Fibroblast of lung (primary cell): ENCODE measurements at places on chromosomes 3 and 15. TPM values are rescaled to one million over a fixed set of nuclear protein-coding genes. Genes with fewer than 3 reads are reported as not detected.

FEZF2 gene
- total RNA-seq: not detected in 2 replicates

TUBGCP4 gene
- total RNA-seq: 10.5 and 17.2 TPM in 2 replicates

GPR62 gene
- total RNA-seq: under 0.01 TPM in 2 replicates

DNA sequence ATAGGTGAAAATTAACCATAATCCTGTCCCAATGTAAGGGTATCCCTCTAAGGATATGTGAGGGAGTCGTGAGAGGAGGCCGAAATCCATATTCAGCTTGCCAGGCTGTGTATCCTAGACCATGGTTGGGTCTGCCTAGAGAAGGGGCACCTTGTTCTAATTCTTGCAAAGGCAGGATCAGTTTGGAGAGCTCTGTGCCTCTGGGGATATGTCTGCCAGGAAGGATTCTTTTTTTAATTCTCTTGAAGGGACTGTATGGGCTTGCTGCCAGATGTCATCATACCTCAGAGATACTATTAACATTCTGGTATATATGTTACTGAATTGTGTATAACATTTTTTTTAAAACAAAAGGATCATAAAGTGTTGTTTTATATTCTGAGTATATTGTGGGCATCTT is 2.4 kb downstream of the ATP1B3 start:
- peak overlapping the region; percentile 92 for H3K4me3 ChIP-seq
- H3K36me3 ChIP-seq: no peaks in the 10 kb centered on the region
- no peak overlapping the region for H3K27ac ChIP-seq
- DNase-seq: peak; percentile 53
- H3K4me1 ChIP-seq: peaks cover 4% of the 10 kb centered on the region

- no peaks in the 10 kb centered on the region for H3K4me1 ChIP-seq
- H3K27me3 ChIP-seq: peaks cover 31% of the 10 kb centered on the region
- no peak overlapping the region for H3K27ac ChIP-seq
- peak overlapping the region; percentile 49 for H3K4me3 ChIP-seq
Measured at GRCh38 chr3:28575100-28575745, 226.6 kb upstream of the AZI2 start.

- no peaks in the 10 kb centered on the region for H3K27me3 ChIP-seq
- DNase-seq: no peak
- no peaks in the 10 kb centered on the region for H3K36me3 ChIP-seq
- H3K27ac ChIP-seq: peak overlapping the region; percentile 74
Measured at GRCh38 chr3:100270215-100270583, 9.4 kb downstream of the TBC1D23 start.

GRCh38 chr3:141402476-141403171 is 34.3 kb downstream of the ZBTB38 start:
- H3K4me1 ChIP-seq: peaks cover 40% of the 10 kb centered on the region
- peak overlapping the region; percentile 92 for H3K27ac ChIP-seq
- DNase-seq: peak; percentile 78

DNA sequence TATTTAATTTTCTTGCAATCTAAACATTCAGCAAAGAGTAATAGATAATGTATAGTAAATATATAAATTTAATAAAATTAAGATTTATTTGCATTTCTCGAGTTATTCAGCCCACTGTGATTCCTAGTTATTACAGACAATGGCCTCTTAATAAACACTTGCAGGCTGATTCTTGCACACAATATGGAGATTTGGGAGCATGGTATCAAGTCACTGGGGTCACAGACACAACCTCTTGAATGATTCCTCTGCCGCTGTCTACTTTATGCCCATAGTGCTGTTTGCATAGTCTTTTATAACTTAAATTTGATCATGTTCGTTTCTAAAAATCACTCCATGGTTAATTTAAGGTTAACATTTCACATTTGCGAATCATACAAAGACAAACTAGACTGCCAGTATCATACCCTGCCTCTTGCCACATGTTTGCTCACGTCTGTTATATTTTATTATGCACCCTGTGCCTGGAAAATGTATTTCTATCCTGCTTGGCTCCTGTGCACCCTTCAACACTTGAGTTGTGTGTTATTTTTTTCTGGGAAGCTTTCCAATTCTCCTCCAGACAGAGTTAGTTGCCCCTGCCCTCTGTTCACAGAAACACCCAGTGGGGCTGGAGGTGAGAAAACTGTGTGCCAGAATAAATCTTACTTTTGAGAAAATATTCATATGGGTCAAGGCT is 206.3 kb upstream of the ROBO1 start:
- no peaks in the 10 kb centered on the region for H3K36me3 ChIP-seq
- no peaks in the 10 kb centered on the region for H3K4me1 ChIP-seq
- H3K4me3 ChIP-seq: no peak overlapping the region
- H3K27me3 ChIP-seq: no peaks in the 10 kb centered on the region
- peak; percentile 63 for DNase-seq

- peaks cover 47% of the 10 kb centered on the region for H3K4me1 ChIP-seq
- H3K36me3 ChIP-seq: peaks cover 6% of the 10 kb centered on the region
- H3K27me3 ChIP-seq: no peaks in the 10 kb centered on the region
- no peak overlapping the region for H3K4me3 ChIP-seq
- peak overlapping the region; percentile 92 for H3K27ac ChIP-seq
Measured at GRCh38 chr3:45646051-45646585, 43.1 kb upstream of the SACM1L start.

- H3K36me3 ChIP-seq: no peaks in the 10 kb centered on the region
- no peak for DNase-seq
- no peak overlapping the region for H3K27ac ChIP-seq
- no peak overlapping the region for H3K4me3 ChIP-seq
- H3K4me1 ChIP-seq: no peaks in the 10 kb centered on the region
Measured at GRCh38 chr15:78509726-78510312, 2.4 kb downstream of the HYKK start.

DNA sequence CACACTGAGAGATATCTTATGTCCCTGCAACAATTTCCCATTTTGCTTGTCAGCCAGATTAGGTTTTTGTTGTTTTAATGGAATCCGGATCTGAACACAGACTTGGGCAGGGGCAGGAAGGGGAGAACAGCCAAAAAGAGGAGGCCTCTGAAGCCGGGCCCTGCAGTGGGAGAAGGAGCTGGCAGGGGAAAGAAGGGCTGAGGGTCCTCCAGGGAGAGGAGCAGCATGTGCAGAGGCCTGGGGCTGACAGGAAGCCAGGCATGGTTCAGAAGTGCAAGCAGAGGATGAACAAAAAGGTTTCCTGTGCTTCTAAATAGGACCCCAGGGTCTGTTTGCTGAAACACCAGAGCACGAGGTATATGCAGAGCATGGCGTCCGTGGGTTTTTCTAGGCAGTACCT is 49.1 kb upstream of the POMGNT2 start:
- H3K27me3 ChIP-seq: peaks cover 13% of the 10 kb centered on the region
- H3K27ac ChIP-seq: no peak overlapping the region
- H3K36me3 ChIP-seq: no peaks in the 10 kb centered on the region
- H3K4me3 ChIP-seq: no peak overlapping the region
- no peak for DNase-seq
- peaks cover 11% of the 10 kb centered on the region for H3K4me1 ChIP-seq

DNA sequence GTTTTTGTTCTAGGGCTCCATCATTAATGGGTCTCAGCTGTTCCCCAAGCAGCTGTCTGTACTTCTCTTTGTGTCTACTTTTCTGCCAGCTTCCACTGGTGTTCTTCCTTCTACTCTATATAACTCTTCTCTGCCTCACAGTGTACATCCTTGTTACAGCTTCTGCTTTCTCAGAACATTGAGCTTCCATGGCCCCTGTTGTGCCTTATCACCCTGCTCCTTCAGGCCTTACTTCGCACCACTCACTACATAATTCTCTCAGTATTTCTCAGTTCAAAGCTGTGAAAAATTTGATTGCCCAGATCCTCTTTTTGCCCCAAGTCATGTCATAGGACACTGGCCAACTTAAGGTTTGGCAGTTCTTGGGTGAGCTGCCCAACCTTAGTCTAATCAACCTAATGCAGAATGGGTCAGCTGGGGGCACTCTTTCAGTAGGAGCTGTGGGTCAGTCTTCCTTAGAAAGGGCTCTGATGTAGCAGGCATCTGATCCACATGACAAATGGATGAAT is 28.9 kb downstream of the CSTA start:
- H3K4me1 ChIP-seq: no peaks in the 10 kb centered on the region
- DNase-seq: no peak
- H3K4me3 ChIP-seq: no peak overlapping the region
- no peaks in the 10 kb centered on the region for H3K36me3 ChIP-seq

GRCh38 chr3:131216330-131216729 is 165.2 kb upstream of the NUDT16 start:
- DNase-seq: peak; percentile 8
- H3K4me3 ChIP-seq: no peak overlapping the region
- no peak overlapping the region for H3K27ac ChIP-seq

- no peaks in the 10 kb centered on the region for H3K27me3 ChIP-seq
- no peak overlapping the region for H3K27ac ChIP-seq
- no peak overlapping the region for H3K4me3 ChIP-seq
- no peaks in the 10 kb centered on the region for H3K36me3 ChIP-seq
Measured at GRCh38 chr3:60591267-60591666, 660.0 kb downstream of the FHIT start.

DNA sequence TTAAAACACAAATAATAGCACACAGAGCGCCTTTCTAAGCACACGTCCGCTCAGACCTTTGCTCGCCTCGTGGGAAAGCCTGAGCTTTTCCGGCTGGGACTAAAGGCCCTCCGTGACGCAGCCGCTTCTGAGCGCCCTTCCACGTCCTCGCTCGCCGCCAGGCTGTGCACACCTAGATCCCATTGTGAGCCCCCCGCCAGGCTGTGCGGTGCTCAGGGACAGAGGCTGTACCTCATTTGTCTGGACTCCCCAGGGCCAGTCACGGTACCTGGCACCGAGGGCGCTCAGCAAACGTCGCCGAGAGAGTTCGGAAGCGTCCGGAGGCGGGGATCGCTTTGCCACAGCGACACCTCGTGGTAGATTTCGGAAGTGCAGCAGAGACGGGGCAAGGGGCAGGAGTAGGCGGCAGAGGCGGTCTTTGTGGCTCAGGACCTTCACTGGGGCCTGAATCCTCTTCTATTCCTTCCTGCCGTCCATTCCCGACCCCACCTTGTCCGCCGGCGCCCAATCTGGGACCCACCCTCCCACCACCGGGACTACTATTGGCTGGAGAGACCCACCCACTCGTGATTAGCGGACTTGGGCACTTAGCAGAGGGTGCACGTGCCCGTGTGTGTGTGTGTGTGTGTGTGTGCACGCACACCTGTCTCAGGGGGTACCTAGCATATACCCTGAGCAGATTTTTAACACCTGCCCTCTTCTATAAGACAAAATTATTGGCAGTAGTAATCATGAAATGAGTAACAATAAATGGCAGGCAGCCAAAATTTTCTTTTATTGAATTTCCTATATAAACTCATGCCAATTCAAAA is 65.6 kb downstream of the RHCG start:
- H3K27me3 ChIP-seq: peaks cover 12% of the 10 kb centered on the region
- H3K36me3 ChIP-seq: no peaks in the 10 kb centered on the region
- peak overlapping the region; percentile 50 for H3K4me3 ChIP-seq
- H3K27ac ChIP-seq: no peak overlapping the region
- no peaks in the 10 kb centered on the region for H3K4me1 ChIP-seq

- H3K36me3 ChIP-seq: no peaks in the 10 kb centered on the region
- no peak overlapping the region for H3K27ac ChIP-seq
- no peaks in the 10 kb centered on the region for H3K27me3 ChIP-seq
- H3K4me3 ChIP-seq: no peak overlapping the region
Measured at GRCh38 chr3:12803371-12803770, 6.9 kb downstream of the CAND2 start.

- H3K4me3 ChIP-seq: no peak overlapping the region
- H3K27me3 ChIP-seq: no peaks in the 10 kb centered on the region
- no peak overlapping the region for H3K27ac ChIP-seq
- no peaks in the 10 kb centered on the region for H3K36me3 ChIP-seq
Measured at GRCh38 chr15:75827691-75828090, 15.6 kb upstream of the UBE2Q2 start.

DNA sequence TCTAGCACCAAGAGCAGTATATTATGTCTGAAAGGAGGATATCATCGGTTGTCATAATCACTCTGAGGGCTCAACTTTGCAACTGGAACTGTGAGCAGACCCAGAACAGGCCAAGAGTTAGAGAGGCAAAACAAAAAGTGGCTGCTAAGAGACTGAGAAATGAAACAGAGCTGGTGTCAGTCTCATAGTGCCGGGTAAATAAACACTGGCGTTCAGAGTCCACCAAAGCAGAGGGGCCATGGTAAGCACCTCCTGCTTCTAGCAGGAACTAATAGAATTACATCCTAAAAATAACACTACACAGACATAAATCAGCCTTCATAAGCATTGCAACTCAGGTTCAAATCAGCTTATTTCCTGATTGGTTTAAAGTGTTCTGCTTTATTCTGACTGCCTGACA is 10.3 kb upstream of the IL12A start:
- H3K4me3 ChIP-seq: no peak overlapping the region
- no peak for DNase-seq
- H3K27me3 ChIP-seq: no peaks in the 10 kb centered on the region
- no peak overlapping the region for H3K27ac ChIP-seq
- H3K36me3 ChIP-seq: no peaks in the 10 kb centered on the region

GRCh38 chr3:54882129-54882833 is 45.6 kb downstream of the LRTM1 start:
- H3K4me1 ChIP-seq: peaks cover 4% of the 10 kb centered on the region
- H3K4me3 ChIP-seq: no peak overlapping the region
- H3K27me3 ChIP-seq: no peaks in the 10 kb centered on the region
- no peak overlapping the region for H3K27ac ChIP-seq
- DNase-seq: peak; percentile 99

DNA sequence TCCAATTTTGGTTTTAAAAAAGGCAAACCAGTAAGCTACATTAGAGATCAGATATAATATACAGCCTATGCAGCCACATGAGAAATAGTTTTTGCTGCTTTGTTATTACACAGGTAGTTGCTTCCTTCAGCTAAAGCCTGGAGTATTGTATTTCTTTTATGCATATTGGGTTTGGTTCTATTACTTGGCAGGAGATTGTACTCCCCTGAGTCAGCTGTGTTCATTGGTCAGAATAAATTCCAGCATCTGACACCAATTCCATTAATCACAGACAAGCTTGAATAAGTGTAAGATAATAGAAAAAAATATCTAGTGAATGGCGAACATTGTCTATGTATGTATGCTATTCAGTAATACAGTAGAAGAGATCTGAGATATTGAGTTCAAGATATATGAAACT is 26.1 kb upstream of the ZCWPW2 start:
- peak; percentile 54 for DNase-seq
- no peaks in the 10 kb centered on the region for H3K4me1 ChIP-seq

DNA sequence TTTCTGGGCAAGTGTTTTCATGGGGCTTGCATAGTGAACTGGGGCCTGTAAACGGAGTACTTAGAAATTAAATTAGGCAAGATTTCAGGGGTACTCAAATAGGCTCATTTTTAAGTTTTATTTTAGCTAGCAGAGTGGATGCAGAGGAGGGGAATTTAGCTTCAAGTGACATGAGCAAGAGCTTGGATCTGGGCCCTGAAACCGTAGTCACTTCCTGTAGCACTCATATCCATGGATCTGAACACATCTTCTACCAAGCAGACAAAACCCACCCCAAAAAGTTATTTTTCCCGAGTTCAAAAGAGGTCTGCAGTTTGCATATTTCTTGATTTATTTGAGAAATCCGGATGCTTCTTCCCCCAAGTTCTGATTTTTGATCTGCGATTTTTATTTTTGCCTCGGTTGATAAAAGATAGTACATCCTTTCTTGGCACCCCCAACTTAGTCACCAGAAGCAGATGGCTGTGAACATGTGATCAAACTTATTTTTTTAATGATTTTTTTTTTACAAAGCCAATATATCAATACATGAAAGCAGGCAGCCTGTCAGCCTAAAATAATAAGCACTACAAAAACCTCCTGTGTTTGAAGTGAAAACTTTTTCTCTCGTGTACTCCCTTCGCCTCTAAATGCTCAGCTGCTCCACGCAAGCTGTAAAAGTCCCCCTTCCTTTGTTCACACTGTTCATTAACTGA is 36.6 kb upstream of the STT3B start:
- no peak overlapping the region for H3K4me3 ChIP-seq
- peak; percentile 70 for DNase-seq
- H3K4me1 ChIP-seq: no peaks in the 10 kb centered on the region
- H3K36me3 ChIP-seq: no peaks in the 10 kb centered on the region
